ENCODE measurements at places on chromosomes 6 and 20. TPM values are rescaled to one million over a fixed set of nuclear protein-coding genes. Genes with fewer than 3 reads are reported as not detected.

The ID4 gene
- 83.3 TPM for total RNA-seq

GRCh38 chr20:51651921-51652549 lies 109.5 kb upstream of the NFATC2 start:
- DNase-seq: no peak

GRCh38 chr6:141443668-141444289 lies 688.9 kb upstream of the GJE1 start:
- no peak for DNase-seq

GRCh38 chr6:17871189-17871519 lies 116.3 kb downstream of the KIF13A start:
- no peak for DNase-seq

- DNase-seq: no peak
Observed at GRCh38 chr20:58622671-58623578, 28.2 kb upstream of the STX16 start.

GRCh38 chr20:13639150-13639497 lies 392 bp upstream of the TASP1 start:
- DNase-seq: no peak

All from thoracic aorta (tissue), 2 donors.